D341Med (cell line): ENCODE measurements at places on chromosomes 3 and 15.

DNA sequence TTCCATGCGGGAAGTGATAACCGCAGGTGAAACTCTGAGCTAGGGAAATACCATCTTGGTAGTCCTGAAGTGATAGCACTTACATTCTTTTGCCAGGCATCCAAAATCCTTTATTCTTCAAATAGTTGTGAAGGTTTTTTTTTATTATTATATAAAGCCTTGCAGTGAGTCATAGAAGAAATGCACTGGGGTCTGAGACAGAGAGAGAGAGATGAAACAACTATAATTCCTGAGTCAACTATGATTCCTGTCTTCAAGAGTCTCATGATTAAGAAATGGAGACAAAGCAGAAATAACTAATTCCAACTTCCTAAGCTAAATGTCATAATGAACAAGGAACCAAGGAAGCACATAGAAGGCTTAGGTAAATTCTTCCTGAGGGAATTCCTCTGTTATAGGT lies 495.6 kb downstream of the LPP start:
- DNase-seq, result no peak

- DNase-seq, result no peak
Measured at GRCh38 chr3:184656829-184657681, 54.8 kb downstream of the MAGEF1 start.

GRCh38 chr3:46873521-46873920 lies 4.0 kb upstream of the PTH1R start:
- no peak for DNase-seq

GRCh38 chr3:2511356-2511755 lies 412.7 kb downstream of the CNTN4 start:
- peak; percentile 77 for DNase-seq

- peak; percentile 45 for DNase-seq
Measured at GRCh38 chr3:9250236-9250635, 790 bp upstream of the SRGAP3 start.

- DNase-seq, result no peak
Measured at GRCh38 chr3:19232566-19232965, 84.3 kb downstream of the KCNH8 start.

- no peak for DNase-seq
Measured at GRCh38 chr15:78762985-78763795, 48.1 kb downstream of the ADAMTS7 start.

- no peak for DNase-seq
Measured at GRCh38 chr3:124510290-124510689, 220.0 kb upstream of the UMPS start.

DNA sequence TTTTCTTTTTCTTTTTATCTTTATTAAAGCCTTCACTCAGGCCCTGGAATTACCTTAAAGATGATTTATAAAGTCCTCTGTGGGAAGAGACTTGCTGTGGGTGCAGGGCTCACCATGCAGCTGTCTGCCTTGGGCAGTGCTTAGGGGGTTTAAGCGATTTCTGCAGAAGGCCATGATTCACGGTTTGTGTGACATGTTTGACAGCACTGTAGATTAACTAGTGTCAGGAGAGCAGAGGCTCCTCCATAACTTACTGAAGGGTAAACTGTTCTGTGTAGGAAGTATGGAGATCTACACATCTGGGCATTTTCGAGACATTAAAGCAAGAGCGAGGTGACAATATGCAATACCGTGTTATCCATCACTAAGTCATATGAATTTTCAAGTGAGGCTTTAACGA lies 137.7 kb downstream of the LRIG1 start:
- no peak for DNase-seq
